ENCODE measurements at places on chromosomes 16 and 17. TPM values are rescaled to one million over a fixed set of nuclear protein-coding genes. Genes with fewer than 3 reads are reported as not detected.

DNA sequence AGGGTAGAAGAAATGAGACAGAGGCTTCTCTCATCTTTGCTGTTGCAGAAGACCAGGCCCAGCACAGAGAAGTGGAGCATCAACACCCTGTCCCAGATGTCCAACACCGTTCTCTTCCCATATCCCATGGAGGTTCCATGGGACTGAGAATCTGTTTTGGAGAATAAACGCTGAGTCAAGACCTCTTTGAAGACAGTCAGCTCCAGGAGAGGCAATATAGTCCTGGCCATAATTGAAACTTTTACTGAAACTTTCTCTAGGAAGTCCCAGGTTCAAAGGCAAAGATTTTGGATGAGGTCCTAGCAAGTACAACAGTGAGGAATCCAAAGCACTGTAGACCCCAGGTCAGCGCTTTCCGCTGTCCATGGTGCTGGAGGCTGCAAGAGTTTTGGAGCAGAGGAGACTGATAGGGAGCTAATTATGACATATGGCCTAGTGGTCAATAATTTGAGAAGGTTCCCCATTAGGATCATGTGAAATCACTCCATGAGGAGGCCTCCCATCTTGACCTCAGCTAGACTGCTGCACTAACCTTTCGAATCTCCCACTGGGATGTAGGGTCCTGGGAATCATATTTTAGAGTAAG, 36.0 kb downstream of the OSBPL7 start:
- DNase-seq: peak; percentile 44

Gene RBL2
- 35.1 TPM for total RNA-seq

DNA sequence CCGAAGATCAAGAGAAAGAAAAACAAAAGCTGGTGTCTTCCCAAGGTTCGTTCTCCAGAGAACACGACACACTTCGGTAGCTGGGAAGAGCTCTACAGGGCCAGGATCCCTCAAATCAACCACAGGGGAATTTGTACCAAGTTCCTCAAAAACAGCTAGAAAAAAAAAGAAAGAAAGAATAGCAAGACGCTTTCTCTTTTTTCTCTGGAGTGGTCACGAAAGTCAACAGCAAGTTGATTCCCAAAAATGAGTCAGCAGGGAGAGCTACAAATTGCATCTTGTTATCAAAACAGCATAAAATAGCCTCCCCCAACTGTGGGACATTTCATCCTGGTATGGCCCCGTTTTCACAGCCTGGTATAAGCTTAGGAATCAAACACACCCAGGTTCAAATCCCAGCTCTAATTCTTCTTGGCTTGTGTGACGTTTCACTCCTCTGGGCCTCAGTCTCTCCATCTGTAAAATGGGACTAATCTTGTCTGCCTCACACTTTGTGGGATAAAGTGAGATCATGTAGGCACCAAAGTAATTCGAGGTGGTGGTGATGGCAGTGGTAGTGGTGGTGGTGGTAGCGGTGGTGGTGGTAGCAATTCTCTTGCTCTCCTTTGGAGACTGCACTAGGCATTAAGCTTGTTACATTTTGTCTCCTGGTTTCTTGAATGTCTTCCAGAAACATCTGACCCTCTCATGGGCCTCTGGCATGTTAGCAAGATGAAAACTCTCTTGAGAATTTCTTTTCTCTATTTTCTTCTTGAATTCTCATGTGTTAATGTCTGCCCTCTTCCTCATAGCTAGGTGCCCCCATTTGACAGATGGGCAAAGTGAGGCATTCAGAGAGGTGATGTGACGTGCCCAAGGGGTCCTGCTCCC, 988 bp upstream of the IL21R start:
- peak; percentile 13 for DNase-seq

DNA sequence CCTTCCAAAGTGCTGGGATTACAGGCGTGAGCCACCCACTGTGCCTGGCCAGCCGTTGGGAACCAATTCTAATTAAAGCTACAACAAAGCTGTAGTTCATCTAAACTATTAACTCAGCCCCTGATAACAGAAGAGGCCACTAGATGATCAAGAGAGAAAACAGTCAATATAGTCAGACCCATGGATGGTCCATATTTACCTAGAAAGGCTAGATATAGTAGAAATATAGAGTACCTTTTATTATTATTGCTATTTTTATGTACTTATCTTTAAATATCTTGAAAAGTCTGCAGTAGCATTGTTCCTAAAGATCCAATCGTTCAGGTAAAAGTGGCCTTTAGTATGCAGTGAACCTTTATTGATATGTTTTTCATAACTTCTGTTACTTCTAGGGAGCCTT, 43.2 kb downstream of the RNF213 start:
- DNase-seq: no peak

DNA sequence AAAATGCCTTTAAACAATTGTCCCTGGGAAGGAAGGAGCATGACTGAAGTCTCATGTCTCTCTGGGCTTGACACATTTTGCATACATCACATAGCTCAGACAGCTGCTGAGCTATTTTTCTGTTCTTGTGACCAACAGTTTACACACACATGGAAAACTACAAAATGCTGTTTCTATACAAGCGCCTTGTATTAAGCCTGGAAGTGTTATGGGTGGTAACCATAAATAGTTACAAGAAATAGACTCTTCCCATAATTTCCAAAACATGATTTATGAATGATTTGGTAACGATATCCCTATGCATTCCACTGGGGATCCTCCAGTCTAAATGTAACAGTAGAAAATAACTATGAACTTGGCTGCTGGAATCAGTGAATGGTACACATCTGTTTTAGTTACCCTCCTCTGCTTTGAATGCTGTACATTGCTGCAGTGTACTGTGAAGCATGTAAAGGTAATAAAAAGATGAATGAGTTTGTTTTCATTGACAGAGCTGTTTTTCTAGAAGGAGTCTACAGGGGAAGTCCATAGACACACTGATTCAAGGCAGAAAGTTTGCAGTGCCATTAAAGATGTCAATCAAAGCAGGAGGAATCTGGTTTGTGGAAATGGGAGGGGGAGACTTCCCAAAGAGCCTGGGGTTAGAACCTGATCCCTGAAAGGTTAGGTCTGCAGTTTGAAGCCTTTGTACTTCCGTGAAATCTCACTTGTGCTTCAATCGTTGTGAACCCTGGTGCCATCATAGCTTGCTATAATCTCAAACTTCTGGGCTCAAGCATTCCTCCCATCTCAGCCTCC, 5.0 kb downstream of the ACSF2 start:
- DNase-seq: peak; percentile 60

DNA sequence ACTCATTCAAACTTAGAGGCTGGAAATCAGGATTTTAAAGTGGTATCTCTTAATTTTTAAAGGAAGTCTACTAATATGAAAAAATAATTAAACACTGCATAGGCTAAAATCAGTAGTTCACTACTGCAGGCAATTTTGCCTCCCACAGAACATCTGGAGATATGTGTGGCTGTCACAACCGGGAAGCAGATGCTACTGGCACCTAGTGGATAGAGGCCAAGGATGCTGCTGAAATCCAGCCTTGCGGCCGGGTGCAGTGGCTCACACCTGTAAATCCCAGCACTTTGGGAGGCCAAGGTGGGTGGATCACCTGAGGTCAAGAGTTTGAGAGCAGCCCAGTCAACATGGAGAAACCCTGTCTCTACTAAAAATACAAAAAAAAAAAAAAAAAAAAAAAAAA, 473.9 kb downstream of the XYLT1 start:
- no peak for DNase-seq

DNA sequence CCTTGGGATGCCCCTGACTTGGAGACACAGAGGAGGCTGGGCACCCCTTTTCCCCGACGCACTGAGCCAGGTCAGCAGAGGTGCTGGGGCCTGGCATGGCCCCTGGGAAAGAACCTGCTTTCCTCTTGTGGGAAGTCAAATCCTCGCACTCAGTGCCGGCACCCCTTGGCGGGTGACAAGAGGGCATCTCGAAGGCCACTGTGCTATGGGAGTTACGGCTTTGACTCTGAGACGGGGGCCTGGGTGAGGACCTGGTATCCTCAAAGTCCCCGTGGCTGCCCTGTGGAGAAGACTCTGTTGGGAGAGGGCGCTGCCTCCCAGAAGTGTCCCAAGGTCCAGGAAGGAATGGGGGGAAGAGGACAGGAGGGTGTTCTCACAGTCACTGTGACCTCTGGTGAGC, 117.0 kb downstream of the METRNL start:
- no peak for DNase-seq

DNA sequence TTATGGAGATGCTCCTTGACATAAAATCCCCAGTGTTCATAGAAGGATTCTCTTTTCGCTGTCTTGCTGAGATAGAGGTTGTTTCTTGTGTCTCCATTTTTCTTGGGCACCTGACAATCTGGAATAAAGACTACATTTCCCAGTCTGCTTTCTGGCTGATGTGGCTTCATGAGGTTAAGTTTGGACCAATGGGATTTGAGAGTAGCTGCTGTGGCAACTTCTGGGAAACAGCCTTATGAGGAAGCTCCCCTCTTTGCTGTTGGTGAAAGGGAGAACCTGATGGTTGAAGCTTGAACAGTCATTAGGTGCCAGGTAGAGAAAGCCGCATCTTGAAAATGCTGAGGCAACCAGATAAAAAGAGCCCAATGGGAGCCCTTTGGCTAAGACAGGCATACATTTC, 24.4 kb downstream of the HS3ST4 start:
- DNase-seq: no peak

DNA sequence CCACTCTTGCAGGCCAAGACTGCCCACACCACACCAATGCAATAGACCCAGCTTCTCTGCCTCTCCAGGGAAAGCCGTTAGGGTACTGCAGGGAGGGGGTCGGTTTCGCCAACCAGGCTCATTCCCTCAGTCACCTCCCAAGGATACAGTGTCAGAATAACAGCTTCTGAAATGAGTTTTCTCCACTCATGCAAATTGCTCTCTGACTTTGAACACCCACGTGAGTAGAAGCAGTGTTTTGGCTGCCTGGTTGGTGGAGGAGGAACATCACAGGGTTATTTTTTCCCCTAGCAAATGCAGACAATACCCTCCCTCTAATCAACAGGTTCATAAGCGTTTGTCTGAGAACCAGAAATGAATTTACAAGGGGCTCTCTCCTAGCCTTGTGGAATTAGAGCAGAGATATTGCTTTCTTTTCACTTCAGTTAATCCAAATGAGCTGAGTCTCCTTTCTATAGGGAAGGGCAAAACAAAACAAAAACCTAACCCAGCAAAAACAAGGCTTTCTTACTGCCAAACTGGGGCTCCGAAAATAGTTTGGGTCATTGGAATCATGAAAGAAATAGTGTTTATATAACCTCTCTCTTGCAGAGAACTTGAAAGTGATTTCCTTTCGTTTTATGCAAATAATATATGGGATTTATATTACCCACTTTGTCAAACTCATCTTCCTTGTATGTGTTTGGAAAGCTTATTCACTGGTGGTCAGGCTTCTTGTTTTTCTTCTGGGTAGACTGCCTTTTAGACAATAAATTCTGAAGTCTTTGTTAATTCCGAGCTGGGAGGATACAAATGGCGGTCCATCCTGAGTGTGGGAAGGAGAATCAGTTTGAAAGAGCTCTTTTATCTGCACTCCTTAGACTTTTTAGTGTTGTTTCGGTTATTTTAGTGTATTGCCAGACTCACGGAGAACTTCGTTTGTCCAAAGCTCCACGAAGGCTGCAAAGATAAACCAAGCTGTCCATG, 229.9 kb downstream of the MSI2 start:
- DNase-seq: no peak

DNA sequence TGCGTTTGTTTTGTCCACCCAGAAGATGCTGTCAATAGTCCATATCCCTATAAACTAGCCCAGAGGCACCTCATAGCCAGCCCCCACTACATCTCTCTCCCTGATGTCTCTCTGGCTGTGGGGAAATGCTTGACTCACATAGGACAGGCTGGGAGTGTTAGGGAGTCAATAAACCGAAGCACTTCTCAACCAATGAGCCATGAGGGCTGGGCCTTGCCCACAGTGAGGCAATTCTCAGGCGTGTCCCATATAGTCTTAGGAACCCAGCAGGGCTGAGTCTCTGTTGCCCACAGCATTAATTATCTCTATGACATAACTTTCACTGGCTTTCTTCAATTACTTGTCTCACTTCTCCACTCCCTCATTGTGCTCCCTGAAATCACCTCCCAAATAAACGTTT, 387.3 kb upstream of the CDH11 start:
- DNase-seq: peak; percentile 45

Measured in fibroblast of villous mesenchyme (primary cell).